Ovary (tissue), 10 donors: ENCODE measurements at places on chromosomes 1 and 21.

DNA sequence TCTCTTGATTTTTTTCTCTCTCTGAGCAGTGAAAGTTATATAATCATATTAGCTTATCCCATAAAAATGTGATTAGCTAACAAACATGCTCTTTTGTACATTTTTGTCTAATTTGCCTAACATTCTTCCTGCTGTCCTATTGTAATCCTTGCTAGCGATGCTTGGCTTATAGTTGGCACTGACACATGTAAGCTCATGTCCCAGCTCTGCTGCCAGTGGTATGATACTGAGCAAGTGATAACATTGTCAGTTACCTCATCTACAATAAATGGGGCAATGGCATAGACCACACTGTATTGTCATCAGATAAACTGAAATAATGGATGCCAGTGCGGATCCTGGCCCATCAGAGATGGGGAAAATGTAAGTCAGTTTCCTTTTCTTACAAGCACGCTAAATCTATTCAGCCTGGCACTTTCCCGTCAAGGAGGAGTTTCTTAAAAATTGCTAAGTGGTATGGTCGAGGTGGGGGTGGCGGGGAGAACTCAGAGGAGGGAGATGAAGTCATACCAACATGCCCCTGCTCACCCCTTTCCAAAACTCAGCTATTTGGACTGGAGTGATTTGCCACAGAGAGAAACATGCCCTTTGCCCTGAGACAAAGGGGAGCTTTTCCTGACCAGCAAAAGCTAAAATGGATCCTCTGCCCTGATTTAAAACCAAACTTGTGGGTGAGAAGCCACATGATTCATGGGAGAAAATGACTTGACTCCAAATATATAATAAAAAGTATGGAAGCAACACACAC, 1.3 kb downstream of the FYB2 start:
- no peak for DNase-seq

DNA sequence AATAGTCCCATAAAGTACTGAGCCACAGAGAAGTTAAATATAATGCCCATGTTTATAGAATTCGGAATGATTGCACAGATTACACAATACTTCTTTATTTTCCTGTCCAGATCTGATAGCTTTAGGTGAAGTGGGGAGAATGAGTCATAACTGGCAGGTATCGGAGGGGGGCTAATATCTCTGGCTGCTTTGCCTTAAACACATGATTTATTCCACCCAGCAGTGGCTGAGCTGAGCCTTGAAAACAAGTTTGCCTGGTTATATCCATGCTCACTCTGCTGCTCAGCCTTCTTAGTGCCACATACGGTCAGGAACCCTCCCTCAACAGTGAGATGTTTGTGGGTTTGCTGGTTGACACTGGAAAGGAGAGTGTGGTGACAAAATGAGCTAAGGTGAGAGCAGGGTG, 119.7 kb upstream of the ZNF648 start:
- DNase-seq = no peak

- no peak for DNase-seq
Observed at GRCh38 chr1:246860401-246860800, 71.3 kb downstream of the AHCTF1 start.

DNA sequence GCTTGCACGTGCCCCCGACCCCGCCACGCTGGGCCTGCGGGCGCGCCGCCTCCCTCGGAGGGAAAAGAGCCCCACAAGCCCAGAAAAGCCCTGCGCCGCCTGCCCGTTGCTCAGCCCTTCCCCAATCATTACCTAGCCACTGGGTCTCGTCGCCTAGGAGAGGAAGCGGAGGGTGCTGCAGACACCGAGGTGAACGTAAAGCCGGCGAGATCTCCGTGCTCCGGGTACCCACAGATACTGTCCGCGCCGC, at the start of gene ENO1:
Gene ENO1, minus strand, starts transcription at position 239 of the 250 bp plus-strand sequence. CDS start 3,778 bp downstream, outside the sequence.
- no peak for DNase-seq

- no peak for DNase-seq
Observed at GRCh38 chr1:46735708-46736324, 16.9 kb upstream of the EFCAB14 start.

GRCh38 chr1:221947731-221948130, 205.8 kb upstream of the DUSP10 start:
- DNase-seq = no peak

DNA sequence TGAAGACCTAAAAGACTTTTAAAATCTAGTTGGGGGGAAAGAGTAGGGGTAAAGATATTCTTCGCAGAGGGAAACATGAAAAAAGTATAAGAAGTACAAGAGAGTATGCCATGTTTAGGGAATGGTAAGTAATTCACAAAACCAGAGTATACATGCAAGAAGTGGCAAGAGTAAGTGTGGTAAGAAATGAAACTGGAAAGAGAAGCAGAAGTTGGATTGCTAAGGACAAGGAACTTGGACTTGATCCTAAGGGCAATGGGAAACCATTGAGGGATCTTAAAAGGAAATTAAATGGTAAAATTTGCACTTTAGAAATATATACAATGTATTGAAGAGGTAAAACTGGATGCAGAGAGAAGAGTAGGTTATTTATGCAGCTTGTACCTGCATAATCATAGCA, 9.2 kb upstream of the ZNF644 start:
- DNase-seq = no peak

- DNase-seq = no peak
Observed at GRCh38 chr1:171212607-171213351, 27.7 kb downstream of the FMO2 start.

DNA sequence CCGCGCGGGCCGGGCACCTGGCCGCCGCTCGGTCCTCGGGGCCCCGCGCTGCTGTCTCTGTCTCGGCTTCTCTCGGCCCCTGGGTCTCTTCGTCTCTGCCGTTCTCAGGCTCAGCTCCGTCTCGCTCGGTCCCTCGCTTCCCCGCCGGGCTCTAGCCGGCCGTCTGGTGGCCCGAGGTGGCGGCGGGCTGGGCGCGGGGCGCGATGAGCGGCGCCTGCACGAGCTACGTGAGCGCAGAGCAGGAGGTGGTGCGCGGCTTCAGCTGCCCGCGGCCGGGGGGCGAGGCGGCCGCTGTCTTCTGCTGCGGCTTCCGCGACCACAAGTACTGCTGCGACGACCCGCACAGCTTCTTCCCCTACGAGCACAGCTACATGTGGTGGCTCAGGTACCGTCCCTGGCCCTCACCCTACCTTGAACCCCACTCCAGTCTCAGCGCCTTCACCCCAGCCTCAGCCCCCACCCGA, 355 bp downstream of the SHISAL2A start:
- DNase-seq = no peak

DNA sequence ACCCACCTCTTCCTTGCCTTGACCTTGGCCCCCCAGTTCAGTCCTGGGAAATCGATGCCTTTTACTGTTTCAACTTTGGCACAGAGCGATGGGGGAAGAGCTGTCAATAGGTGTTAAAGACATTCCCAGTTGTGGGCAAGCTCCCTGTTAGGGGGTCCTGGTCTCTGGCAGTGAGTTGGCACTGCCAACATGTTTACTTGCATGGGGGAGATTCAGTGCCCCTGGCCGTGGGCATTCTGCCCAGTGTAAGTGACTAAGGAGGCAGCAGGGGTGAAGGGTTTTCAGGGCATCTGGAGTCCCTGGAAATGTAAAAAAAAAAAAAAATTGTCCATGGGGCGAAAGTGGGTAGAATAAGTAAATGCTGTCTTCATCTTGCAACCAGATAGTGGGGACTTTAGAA, 407.0 kb downstream of the PTPRU start:
- DNase-seq = no peak

DNA sequence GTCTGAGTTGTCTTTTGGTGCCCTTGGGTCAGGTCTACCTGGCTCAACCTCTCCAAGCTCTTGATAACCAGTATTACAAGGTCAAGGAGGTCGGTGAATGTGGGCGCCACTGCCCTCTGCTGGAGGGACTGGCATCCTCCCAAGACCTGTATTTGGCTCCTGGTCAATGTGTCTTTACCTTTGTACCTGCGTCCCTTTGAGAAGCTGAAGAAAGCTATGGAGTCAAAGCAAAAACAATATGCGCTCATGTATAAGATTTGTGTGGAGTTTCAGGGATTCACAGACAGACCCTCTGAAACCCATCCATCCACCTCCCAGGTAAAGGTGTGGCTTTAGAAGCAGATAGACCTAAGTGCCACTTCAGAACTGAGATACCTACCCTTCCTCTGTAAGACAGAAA, 61.8 kb upstream of the NBL1 start:
- DNase-seq = no peak

GRCh38 chr1:44251989-44252671, 38.9 kb downstream of the DMAP1 start:
- no peak for DNase-seq

DNA sequence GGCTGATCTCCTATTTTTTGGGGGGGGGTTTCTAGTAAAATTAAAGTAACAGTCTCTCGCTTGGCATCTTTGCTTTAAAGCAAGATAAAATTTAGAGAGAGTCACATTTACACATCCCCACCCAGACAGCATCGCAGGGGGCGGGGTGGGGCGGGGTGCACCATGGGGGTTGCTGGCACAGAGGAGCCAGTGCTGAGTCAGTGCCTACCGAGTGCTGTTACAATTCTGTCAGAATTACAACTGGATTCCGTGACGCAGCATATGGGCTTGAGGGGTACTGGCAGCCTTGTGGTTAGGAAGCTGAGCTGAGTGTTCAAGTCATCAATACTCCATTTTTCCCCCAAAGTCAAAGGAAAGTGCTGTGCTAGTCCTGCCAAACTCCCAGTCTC, 175.9 kb downstream of the PRDM16 start:
- no peak for DNase-seq

GRCh38 chr1:68120136-68120791, 69.8 kb upstream of the DIRAS3 start:
- peak; percentile 45 for DNase-seq

- no peak for DNase-seq
Observed at GRCh38 chr1:22216210-22216883, 73.5 kb upstream of the WNT4 start.

GRCh38 chr1:59879574-59879973, 47.0 kb downstream of the CYP2J2 start:
- DNase-seq = no peak

DNA sequence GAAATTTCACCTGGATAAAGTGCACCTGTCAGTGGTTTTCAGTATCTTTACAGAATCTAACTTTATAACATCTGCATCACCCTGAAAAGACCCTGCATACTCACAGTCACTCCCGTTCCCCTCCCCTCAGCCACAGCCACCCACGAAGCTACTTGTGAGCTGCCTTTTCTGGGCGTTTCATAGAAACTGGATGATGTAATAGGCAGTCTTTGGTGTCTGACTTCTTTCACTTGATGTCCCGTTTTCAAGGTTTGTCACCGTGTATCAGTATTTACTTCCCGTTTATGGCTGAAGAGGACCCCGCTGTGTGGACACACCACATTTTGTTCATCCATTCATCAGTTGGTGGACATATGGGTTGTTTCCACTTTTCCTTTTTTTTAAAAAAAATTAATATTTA, 47.8 kb upstream of the LRRC3 start:
- DNase-seq = no peak

GRCh38 chr21:37982496-37983318, 66.5 kb upstream of the KCNJ6 start:
- no peak for DNase-seq

DNA sequence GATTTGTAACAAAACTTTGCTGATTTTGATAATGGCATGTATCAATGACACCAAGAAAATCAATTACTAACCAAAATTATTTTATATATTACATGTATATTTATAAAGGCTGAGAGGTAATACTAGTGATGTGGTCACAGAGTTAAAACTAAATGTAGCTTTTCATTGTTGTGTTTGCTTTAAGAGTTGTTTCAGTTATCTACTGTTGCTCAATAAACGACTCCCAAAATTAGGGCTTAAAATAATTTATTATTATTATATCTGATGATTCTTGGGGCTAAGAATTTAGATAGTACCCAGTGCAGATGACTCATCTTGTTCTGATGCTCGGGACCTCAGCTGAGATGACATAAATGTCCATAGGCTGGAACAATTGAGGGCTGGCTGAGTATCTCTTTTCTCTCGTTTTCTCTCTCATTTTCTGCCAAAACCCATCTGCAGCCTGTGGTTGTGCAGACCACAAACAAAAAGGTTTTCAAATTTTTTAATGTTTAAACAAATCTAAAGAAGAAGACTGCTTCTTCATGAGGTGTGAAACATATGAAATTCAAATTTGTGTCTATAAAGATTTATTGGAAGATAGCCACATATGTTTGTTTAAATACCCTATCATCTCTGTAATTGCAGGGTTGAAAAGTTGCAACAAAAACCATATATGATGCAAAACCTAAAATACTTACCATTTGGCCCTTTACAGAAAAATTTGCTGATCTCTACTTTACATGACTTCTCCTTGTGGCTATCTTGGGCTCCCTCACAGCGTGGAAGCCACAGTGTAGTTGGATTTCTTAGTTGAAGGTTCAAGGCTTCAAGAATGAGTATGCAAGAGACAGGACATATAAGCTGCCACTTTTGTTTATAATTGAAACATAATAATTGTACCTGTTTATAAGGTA, 14.8 kb upstream of the PTPRC start:
- no peak for DNase-seq

GRCh38 chr1:226436855-226437491, 29.1 kb upstream of the PARP1 start:
- DNase-seq = no peak

- no peak for DNase-seq
Observed at GRCh38 chr1:192940658-192941057, 118.5 kb downstream of the UCHL5 start.

DNA sequence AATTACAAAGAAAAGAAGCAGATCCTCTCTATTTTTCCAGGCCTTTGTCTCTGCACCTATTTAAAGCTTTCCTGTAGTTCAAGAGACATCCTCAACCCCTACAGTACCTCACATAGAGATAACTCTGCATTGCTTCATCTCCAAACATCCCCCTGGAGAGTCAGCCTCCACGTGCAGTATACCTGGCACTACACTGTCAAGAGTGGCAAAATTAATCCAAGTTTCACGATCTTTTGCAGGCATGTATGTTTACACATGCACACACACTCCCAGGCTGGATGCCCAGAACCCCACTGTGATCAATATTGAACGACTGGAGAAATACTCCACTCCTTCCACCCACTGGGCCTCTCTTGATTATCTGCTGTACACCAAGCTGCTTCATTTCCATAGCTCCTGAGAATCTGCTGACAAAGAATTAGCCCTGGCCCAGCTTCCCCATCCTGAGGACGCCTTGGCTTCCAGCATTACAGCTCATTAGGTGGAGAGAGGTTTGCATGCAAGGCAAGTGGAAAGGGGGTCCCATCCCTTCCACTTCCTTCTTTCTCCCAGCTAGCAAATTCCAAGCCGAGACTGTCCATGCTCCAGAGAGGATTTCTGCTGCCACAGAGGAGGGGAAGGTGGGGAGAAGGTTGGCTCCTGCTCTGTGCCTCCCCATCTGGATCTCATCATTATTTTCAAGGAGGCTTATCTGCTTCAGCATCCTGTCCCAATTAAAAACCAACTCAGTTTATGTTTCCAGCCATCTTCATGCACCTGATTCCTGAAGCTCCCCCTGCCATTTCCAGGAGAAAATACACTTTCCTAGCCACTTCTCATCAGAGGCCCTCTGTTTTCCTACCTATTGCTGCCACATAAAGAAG, 66.5 kb upstream of the GOLT1A start:
- no peak for DNase-seq

DNA sequence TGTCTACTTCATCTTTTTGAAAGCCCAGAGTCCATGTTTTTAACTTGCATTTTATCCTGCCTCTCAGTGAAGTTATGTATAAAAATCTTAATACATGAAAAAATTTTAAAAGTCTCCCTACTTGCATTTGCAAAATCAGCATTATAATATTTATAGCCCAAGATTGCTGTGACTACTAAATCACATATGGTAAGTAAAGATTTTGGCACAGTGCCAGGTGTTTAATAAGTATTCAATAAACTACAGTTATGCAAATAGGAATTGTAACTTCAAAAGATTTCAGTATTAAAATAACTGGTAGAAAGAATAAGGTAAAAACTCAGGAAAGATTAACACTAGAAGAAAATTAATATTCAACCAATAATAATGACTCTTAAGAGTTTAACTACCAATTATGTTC, 641.7 kb downstream of the LRRIQ3 start:
- no peak for DNase-seq
